ENCODE measurements at places on chromosomes 7 and 10.

GRCh38 chr7:47092336-47092735, 489.6 kb downstream of the TNS3 start:
- no peak for DNase-seq

DNA sequence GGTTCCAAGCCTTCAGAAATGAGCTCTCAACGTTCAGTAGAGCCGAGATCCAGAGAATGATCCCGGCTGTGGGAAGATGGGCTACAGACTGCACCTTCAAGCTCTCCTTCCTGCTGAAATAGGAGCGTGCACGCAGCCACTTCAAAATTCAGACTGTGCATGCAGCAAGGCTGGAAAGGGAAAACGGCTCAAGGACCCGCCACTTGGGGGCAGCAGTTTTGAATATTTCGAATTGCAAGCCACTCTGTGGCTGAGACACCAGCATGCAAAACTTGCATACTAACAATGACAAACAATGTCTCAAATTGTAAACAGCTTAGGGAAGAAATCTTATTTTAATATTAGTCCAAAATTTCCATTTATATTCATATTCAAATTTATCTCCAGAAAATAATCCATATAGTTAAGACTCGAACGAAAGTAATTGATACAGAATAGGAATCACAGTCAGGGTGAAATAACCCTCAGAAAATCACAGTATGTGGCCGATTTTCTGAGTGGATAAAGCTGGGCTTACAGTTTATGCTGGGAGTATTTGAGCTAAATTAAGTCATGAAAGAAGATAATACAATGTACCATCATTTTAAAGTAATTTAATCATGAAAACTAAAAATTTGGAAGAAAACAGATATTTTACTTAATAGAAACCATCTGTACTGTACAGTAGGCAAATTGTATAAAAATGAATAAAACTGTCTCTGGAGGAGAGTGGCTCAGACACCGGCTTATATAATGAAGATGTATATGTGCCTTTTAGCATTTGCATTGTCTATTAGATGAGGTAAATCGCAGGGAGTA, 137.9 kb upstream of the MKI67 start:
- peak; percentile 17 for DNase-seq

GRCh38 chr10:72525277-72525676, 100.6 kb downstream of the MICU1 start:
- DNase-seq: no peak

GRCh38 chr10:100508691-100509150, 10.9 kb downstream of the SEC31B start:
- no peak for DNase-seq

- DNase-seq: no peak
Measured at GRCh38 chr7:7264306-7265040, 82.1 kb downstream of the C1GALT1 start.

DNA sequence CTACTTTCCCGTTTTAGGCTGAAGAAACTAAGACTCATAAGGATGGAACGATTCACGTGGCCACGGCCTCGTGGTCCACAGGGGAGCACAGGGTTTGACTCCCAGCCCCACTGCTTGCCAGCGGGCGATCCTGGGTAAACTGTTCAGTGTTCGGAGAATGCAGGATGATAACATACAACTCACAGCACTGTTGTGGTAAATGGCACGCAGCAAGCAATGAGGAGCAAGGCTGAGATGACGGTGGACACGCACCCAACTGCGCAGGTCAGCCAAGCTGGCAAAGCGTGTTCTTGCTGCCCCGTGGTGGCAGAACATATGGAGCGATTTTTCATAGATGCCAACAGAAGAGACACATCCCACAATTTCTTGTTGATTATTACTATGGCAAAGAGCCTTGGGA, 272.7 kb downstream of the DNAJB6 start:
- no peak for DNase-seq

Measured in C1 segment of cervical spinal cord (tissue), 14 donors.